Panc1 (cell line): ENCODE measurements at places on chromosomes 3 and 15.

DNA sequence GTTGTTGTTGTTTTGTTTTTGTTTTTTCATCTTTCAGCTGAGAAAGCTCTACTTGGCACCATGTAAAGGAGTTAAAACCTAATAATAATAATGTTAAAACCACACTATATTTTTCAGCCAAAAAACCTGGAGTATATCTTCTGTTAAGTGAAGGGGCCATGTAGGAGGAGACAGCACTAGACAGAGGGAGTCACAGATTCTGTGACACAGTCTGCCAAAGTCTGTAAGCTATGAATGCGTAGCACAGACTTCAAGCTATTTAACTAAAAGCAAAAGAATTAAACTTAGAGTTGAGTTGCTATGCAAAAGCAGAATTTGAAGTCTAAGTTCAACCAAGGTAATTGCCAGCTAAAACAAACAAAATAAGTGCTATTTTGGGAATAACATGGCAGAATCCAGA lies 296.0 kb upstream of the COL8A1 start:
- no peak for DNase-seq

DNA sequence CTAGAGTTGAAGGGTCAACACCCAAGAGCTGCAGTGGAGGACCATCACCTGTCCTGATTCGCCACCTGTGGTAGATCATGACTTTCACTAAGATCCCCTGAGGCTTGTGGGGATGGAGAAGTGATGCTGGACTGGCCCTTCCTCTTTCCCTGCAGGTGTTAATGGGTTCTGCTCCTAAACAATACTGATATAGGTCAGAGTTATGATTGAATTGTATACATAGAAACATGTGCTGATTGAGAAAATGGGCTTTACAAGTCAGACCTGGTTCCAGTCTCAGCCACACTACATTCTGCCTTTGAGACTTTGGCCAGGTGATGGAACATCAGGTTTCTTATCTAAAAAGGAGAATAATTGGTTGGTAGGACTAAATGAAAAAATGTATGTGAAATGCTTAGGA lies 418.9 kb upstream of the TPRG1 start:
- no peak for DNase-seq

GRCh38 chr3:100563228-100563627 lies 46.2 kb upstream of the ADGRG7 start:
- DNase-seq: no peak

GRCh38 chr3:191499307-191500080 lies 38.5 kb downstream of the PYDC2 start:
- no peak for DNase-seq

GRCh38 chr15:85805420-85805819 lies 10.7 kb upstream of the KLHL25 start:
- DNase-seq: no peak

GRCh38 chr3:53721187-53722119 lies 124.8 kb downstream of the CHDH start:
- DNase-seq: no peak

GRCh38 chr3:53773611-53774368 lies 72.4 kb downstream of the CHDH start:
- DNase-seq: no peak

DNA sequence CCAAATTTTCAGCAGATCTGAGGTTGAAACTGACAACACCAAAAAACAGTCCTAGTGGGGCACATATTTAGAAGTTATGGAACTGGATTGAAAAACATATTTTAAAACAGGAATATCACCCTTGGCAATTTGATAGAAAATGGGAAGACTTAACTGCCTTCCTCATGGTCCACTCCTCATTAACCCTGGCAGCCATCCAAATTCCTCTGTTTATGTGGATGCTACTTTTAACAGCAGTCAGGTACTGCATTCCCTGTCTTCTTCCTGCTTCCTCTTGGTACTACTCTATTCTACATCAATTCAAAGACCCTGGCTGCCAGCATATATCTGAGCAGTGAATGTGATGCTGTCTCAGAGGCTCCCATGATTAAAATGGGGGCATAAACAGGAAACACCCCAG lies 54.3 kb downstream of the PDE8A start:
- DNase-seq: no peak

- DNase-seq: no peak
Observed at GRCh38 chr3:40939030-40939740, 260.1 kb upstream of the CTNNB1 start.

DNA sequence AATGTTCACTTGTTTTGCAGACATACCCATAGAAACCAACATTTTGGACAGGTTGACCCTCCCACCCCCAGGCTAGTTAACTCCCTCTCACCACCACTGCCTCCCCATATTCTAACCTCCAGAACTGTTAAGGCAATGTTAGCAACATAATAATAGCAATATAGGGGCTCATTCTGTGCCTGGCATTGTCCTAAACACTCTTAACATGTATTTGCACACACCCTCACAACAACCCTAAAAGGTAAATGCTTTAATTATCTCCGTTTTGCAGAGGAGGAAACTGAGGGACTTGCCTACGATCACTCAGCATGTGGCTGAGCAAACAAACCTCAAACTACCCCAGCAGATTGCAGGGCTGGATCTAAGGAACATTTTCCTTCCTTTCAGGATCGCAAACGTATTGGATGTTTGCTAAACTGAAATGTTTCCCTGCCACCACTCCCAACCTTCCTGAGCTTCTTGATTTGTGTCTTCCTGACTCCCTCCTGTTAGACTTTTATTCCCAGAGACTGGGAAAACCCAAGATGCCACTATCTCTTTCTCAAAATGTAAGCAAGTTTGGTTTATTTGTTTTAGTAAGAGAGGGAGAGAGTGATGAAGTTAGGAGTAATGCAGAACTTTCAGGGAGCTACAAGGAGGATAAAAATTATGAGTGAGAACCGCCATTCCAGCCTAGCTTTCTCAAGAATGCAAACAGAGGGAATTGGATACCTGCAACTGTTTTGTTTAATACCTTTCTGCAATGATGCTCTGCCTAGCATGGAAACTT lies 1.3 kb downstream of the SCG5 start:
- no peak for DNase-seq

DNA sequence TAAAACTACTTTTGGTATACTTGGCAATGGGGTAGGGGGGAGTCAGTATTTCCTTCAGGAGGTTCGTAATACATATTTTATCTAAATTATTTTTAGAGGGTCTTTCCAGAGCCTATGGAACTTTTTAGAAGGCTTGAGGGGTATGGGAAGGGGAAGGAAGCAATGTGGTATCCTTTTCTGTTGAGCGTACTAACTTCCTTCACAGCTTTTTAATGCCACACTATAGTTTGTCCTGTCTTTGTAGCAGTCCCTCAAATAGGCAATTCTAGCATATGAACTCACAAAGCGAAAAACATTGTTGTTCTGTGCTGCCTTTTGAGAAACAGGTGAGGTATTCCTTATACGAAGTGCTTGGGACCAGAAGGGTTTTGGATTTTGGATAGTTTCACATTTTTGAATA lies 22.3 kb upstream of the P2RY13 start:
- no peak for DNase-seq

DNA sequence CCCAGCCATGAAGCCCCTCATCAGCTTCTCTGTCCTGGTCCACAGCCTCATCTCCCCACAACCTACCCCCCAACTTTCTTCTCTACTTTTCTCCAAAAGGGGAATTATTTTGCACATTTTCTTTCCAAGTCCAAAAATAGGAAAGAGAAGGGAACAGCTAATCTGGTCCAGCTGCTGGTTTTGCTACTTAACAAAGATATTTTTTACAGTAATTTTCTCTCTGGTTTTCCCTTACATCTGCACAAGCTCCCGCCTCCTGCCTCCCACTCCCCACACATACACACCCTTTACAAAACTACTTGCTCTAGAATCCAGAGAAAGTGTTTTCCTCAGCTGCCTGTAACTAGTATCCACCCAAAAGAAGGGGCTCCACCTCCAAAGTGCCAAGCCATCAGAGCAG lies 177.2 kb downstream of the POLR2M start:
- DNase-seq: no peak

DNA sequence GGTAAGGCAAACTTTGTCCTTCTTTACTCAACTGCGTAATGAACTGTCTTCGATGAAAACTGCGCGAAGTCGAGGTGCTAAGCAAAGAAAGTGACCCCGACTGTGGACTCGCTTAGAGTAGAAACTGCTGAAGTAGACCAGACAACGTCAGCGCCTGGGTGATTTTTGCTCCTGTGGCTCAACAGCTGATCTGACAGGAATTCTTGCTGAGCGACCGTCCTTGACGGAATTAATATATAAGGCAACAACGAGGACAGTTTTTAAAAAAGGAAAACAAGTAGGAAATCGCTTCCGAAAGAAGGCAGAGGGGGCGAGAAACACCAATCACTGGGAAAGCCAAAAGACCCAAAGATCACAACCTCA lies 541 bp downstream of the RPS27L start:
- DNase-seq: no peak

GRCh38 chr15:63226966-63227401 lies 37.6 kb downstream of the RAB8B start:
- no peak for DNase-seq

GRCh38 chr3:2774481-2775249 lies 335.5 kb downstream of the IL5RA start:
- DNase-seq: no peak

GRCh38 chr3:54262541-54262940 lies 140.2 kb downstream of the CACNA2D3 start:
- DNase-seq: no peak

DNA sequence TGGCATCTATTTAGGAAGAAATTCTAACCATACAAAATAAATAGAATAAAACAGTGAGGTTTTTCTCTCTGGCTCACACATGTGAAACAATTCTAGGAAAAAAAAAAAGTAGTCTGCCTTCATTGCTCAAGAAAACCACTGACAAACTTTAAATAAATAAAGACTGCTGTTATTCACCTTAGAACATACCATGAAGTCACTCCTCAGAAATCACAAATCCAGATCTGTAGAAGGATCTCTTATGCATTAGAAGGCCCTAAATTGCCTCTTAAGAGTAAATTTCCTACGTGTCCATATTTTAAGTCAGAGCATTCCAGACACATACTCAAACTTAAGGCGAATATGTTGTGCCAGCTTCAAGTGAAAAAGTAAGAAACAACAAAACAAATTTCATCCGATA lies 217.3 kb downstream of the ZIC4 start:
- DNase-seq: no peak

DNA sequence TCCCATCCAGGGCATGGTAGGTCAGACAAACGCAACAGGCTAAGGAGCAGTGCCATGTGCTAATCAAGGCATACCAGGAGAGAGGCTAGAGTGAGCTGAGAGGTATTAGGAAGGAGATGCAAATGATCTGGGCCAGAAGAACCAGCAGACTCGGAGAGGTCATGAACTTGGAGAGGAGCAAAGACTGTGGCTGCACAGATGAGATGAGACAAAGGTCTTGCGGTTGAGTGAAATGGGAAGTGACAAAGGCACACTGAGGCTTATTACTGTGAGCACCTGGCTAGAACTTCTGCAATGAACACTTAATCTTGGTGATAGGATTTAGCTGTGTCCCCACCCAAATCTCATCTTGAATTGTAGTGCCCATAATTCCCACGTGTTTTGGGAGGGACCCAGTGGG lies 380.2 kb downstream of the ULK4 start:
- no peak for DNase-seq

- no peak for DNase-seq
Observed at GRCh38 chr3:4899710-4900109, 79.5 kb upstream of the BHLHE40 start.

GRCh38 chr3:126197854-126198584 lies 17.6 kb upstream of the ALDH1L1 start:
- DNase-seq: peak; percentile 46
